H54 (cell line): ENCODE measurements at places on chromosomes 3 and 15.

DNA sequence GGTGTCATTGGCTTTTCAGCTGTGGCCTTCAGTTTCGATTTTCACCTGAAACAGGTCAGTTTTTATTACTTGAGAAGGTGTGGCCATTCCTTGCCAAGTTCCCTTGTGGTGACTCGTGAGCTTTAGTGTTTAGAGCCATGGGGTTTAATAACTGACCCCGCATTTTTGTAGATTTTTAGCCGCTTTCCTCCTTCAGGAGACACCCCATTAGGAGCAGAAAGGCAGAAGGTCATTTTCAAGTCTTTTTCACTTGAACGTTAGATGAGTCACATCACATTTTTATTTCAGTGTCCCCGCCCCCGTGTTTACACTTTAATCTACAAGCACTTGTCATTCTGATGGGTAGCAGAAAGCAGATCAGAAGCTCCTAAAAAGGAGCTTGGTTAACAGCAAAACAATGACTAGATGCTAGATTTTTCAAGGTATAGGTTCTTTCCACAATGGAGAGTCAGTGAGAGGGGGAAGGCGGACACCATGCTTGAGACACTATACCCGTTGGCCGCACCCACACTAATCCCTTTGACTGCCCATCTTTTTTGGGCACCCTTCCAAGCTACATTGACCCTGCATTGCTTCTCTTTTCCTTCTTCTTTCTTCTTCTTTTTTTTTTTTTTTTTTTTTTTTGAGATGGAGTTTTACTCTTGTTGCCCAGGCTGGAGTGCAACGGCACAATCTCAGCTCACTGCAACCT, 132.7 kb downstream of the GHSR start:
- DNase-seq: peak; percentile 14

DNA sequence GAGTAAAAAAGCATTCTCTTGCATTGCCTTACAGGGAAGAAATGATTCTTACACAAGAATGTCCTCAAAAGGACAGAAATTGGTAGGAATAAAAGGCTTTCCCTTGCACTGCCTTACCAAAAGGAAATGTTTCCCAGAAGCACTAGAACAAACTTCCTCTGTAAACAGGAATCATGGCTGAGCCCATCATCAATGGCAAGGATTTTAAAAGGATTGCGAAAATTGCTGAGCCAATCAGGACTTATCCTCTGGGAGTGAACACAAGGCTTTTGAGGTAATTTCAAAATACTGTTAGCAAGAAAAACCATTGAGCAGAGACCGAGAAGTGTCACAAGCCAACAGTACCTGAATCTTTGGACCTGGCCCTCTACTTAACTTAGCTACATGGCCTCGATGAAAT, 897.3 kb downstream of the ROBO1 start:
- no peak for DNase-seq

GRCh38 chr3:71425491-71426071, 157.9 kb downstream of the FOXP1 start:
- DNase-seq: peak; percentile 70

DNA sequence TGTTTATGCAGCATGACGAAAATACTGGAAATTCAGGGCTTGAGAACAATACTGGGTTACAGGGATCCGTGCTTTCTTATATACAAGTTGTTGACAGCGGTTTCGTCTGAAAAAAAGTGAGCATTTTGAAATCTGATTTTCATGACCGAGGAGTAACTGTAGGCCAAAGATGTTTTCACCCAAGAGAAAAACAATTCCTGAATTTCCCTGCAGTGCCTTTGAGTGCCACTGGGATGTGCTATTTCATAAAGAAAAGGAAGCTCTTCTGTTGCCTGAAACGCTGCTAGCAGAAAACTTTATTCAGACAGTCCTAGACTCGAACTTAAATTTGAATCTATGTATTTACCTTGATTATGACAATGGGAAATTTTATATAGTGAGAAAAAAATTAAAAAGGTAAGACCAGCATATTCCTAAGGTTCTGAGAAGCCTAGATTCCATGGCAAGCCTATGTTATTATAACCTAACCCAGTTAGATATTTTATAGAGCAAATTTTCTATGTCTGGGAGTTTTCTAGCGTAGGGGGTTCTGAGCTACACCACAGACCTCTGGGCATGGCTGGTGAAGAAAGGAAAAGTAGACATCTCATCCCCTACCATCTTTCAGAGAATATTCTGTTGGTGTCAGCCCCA, 30.2 kb downstream of the KCNAB1 start:
- DNase-seq: peak; percentile 11

DNA sequence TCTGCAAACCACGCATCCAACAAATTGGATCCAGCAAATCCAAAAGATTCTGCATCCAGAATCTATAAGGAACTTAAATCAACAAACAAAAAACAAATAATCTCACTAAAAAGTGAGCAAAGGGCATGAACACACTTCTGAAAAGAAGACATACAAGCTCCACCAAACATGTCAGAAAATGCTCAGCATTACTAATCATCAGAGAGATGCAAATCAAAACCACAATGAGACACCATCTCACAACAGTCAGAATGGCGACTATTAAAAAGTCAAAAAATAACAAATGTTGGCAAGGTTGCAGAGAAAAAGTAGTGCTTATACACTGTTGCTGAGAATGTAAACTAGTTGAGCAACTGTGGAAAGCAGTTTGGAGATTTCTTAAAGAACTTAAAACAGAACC, 21.6 kb upstream of the SLC25A36 start:
- no peak for DNase-seq

GRCh38 chr3:108669208-108669607, 79.7 kb downstream of the DZIP3 start:
- no peak for DNase-seq

- no peak for DNase-seq
These were observed 55.8 kb downstream of the TNFAIP8L3 start for GRCh38 chr15:51038974-51039319.

DNA sequence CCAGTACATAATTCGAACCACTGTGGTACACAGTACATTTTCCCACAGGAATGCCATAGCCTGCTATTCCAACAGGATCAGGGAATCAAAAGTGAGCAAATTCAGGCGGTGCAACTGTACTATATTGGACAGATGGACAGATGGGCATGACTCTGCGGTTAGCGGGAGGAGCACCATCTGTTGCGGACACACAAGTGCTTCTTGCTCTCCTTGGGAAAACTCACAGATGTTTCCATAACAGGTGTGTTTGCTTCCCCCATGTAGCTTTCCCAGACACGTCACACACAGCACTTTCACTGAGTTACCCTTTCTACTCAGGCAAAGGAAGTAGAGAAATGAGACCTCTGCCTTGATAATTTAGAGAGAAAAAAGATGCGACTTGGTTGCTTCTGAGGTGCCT, 325.1 kb upstream of the THBS1 start:
- no peak for DNase-seq

GRCh38 chr3:40580494-40581091, 55.8 kb downstream of the ZNF621 start:
- peak; percentile 55 for DNase-seq

- no peak for DNase-seq
These were observed 35.0 kb upstream of the ABHD17C start for GRCh38 chr15:80660119-80660518.

- no peak for DNase-seq
These were observed 205.9 kb downstream of the DTWD1 start for GRCh38 chr15:49826640-49827234.

DNA sequence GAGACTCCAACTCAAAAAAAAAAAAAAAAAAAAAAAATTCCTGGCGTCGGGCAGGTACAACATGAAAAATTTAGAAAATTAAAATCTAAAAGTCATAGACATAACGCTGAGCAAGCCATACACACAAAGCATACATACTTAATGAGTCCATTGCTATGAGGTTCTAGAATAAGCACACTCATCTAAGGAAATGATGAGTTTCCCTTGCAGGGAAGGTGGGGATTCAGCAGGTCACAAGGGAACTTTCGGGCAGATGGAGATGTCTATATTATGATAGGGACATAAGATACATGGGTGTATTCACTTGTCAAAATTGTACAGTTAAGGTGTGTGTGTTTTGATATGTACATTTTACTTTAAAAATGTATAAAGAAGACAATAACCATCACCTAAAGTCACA, 120.2 kb upstream of the LIPC start:
- no peak for DNase-seq

DNA sequence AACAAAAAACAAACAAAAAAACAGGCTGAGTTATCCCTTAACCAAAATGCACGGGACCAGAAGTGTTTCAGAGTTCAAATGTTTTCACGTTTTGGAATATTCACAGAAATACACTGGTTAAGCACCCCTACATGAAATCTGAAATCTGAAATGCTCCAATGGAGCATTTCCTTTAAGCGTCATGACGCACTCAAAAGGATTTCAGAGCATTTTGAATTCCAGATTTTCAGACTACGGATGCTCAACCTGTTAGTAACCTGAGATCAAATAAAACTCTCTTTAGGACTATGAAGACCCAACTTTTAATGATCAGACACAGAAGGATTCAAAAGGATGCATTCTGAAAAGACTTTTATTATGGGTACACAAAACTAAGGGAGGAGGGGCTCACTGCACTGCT, 9.6 kb downstream of the CLPX start:
- no peak for DNase-seq

GRCh38 chr15:57692709-57693108, 13.8 kb upstream of the POLR2M start:
- no peak for DNase-seq

- no peak for DNase-seq
These were observed 5.5 kb upstream of the TSPAN3 start for GRCh38 chr15:77076323-77076915.

DNA sequence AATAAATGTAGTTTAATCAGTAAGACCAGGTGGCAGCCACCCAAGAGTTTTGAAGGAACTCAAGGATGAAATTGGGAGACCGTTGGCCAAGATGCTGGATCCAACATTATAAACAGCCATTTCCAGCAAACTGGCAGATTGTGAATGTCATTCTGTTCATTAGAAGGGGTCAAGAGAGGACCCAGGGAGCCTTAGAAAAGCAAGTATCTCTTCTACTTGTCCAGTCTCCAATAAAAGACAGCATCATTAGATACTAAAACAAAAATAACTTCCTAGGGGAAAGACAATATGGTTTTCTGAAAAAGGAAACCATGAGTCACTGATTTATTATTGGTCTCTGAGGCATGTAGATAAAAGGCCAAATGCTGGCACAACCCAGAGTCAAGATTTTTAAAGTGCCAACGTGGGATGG, 67.9 kb downstream of the GADL1 start:
- no peak for DNase-seq

DNA sequence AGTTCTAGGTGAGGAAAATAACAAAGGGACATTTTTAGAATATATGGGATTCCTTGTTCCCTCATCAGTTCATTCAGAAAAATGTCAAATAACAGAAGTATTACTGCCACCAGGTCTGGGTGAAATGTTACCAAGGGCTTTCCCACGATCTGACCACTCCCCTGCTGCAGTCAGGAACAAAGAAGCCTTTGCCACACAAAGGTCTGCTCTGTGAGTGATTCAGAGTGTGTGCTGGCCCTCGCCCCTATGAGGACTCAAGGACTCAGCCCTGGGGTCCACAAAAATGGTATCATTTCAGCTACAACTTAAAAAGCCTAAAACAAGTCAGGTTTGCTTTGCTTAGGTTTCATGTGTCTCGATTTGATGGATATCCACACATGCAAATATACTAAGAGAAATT, 5.0 kb downstream of the MKRN3 start:
- peak; percentile 9 for DNase-seq

DNA sequence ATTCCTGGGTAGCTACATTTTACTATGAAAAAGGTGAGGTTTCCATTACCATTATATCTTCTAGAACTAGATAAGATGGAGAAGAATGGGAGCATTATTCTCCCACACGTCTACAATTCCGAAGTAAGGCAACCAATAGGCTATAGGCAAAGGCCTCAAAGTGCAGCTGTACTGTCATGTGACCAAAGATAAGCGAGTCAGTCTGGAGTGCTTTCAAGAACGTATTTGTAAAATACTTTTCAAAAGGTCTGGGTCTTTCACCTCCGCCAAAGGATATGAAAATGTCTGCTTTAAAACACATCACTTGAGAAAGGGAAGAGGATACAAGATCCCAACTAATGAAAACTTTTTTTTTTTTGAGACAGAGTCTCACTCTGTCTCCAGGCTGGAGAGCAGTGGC, 9.9 kb downstream of the CCPG1 start:
- no peak for DNase-seq

DNA sequence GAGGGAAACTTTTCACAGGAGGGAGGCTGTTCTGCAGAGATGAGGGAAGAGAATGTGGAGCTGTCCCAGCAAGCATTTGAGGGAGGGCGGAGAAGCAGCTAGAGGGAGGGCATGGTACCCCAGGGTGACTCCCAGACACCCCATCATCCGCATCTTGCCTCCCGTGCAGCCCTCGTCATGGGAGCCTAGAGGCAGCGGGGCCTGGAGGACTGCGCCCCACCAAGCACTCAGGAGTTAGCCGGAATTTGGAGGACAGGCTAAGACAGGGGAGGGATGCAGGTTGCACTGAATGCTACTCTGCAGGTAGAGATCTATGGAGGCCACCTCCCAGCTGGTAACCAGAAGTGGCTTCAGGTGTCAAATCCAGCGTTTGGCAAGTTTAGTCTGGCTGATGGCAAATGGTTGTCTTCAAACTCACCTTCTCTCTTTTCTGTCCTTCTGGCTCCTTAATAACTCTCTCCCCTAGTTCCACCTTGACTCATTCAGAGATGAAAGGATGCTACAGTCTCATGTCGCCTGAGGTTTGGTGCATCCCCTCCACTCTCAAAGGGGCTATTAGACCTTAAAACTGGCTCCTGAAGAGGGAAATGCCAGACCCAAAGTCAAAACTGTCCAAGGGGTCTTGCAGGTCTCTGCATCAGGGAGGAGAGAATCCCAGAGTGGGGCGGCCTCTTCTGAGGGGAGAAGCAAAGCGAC, 155.9 kb upstream of the TLE3 start:
- DNase-seq: no peak

DNA sequence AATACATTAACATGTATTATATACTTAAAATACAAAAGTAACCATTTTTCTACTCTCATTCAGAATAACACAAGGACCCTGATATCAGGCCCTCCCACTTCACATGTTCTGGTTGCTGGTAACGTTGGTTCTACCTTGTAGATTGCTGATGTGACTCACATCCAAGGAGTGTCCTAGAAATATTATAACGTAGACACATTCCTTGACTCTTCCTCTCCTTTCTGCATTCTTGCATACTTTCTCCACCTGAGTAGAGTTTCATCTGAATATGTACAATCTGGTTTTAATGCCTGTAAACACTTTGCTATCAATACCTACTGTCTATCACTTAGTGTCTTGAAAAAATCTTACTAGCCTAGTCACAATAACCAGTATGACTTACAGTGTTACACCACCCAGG, 35.0 kb upstream of the NEDD4 start:
- DNase-seq: no peak
